ENCODE measurements at places on chromosomes 2 and 18. TPM values are rescaled to one million over a fixed set of nuclear protein-coding genes. Genes with fewer than 3 reads are reported as not detected.

EML6 gene
- 2.4 TPM for total RNA-seq

GPR45 gene
- total RNA-seq: not detected

OTX1 gene
- total RNA-seq: not detected

CYP27A1 gene
- total RNA-seq: 5.4 TPM

OR6B2 gene
- not detected for total RNA-seq

SP3 gene
- total RNA-seq: 100 TPM

LYPD6 gene
- 23.7 TPM for total RNA-seq

GKN1 gene
- not detected for total RNA-seq

LAMA3 gene
- total RNA-seq: 59.5 TPM

SPATA3 gene
- total RNA-seq: not detected

UGT1A4 gene
- not detected for total RNA-seq
